ENCODE measurements at places on chromosomes 7 and 10.

DNA sequence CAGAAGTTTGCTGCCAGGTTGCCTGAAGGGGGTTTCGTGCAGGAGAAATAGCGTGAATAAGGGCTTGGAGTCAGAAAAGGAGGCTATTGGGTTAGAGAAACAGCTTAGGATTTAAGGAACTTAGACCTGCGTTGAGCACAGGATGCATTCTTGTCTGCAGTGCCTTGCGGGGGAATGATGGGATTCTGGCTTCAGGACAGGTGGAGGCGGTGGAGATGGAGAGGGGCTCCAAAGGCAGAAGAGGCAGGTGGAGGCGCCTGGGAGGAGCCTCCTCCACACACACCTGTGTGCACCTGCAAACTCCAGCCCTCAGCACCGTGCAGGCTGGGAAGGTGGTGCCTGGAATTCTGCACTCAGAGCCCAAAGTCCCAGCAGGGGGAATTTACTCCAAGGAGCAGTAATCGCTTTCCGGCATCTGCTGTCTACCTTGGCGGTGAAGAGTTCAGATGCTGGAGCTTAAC lies 1.8 kb downstream of the CLIP2 start:
- DNase-seq: peak; percentile 17

- no peak for DNase-seq
These were observed 45.2 kb downstream of the DIP2C start for GRCh38 chr10:644076-644942.

- DNase-seq: no peak
These were observed 34.0 kb downstream of the IMMP2L start for GRCh38 chr7:111528331-111528730.

GRCh38 chr7:90933984-90934383 lies 330.2 kb upstream of the FZD1 start:
- no peak for DNase-seq

GRCh38 chr7:152081088-152081487 lies 55.6 kb downstream of the GALNT11 start:
- no peak for DNase-seq

DNA sequence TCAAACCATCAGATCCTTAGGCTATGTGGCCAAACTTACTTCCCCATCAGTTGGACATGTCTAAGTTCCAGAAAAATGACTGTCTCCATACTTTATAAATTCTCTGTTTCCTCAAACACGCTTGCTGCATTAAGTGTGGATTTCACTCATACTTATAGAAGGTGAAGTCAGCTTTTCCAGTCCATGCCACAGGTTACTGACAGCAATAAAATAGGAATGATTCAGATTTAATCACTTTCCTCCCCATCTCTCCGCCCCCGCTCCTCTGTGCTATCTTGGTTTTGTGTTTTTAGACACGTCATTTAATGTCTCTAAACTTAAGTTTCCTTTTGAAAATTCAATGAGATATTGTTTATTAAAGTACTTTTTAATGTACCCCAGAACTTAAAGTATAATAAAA lies 1098.0 kb upstream of the C7orf33 start:
- DNase-seq: no peak

DNA sequence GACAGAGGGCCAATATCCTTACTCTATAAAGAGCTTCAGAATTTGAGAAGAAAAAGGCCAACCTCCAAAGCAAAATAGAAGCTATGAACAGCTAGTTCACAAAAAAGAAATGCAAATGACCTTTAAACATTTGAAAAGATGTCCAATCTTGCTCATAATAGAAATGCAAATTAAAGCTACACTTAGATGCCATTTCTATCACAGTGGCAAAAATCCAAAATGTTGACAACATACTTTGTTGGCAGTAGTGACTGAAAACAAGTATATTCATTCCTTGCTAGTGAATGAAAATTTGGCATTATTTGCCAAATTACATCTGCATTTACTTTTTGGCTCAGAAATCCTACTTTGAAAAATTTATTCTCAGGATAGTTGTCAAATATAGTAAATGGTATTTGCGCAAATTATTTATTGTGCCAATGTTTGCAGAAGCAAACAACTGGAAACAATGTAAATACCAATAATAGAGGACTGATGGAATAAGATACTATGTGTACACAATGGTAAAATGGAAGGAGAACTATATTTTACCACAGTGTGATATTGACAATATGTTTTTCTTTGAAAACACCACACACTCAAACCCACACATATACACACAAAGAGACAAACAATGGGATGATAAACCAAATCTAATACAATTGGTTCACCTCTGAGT lies 9.4 kb downstream of the TMEM106B start:
- peak; percentile 13 for DNase-seq

GRCh38 chr10:3192856-3193635 lies 20.5 kb upstream of the PITRM1 start:
- peak; percentile 46 for DNase-seq

DNA sequence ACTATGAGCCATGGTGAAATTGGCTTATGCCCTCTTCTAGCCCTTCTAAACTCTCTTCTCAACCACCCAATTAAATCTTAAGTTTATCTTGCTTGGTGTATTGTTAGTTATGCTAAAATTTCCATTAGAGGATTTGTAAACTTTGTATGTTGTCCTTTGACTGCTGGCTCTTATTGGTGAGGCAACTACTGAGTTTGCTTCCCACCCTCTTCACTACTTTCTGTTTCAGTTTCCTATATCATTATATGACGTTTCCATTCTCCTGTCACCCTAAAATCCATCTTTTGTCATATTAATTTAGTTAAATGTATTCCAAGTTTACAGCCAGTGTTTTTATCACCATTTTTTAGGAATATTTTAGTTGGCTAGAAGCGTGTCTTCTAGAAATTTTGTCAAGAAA lies 80.9 kb upstream of the VWC2 start:
- DNase-seq: no peak

GRCh38 chr10:125082881-125083575 lies 77.3 kb downstream of the CTBP2 start:
- DNase-seq: no peak

- peak; percentile 42 for DNase-seq
These were observed 193.7 kb upstream of the CSTF2T start for GRCh38 chr10:51892965-51893658.

DNA sequence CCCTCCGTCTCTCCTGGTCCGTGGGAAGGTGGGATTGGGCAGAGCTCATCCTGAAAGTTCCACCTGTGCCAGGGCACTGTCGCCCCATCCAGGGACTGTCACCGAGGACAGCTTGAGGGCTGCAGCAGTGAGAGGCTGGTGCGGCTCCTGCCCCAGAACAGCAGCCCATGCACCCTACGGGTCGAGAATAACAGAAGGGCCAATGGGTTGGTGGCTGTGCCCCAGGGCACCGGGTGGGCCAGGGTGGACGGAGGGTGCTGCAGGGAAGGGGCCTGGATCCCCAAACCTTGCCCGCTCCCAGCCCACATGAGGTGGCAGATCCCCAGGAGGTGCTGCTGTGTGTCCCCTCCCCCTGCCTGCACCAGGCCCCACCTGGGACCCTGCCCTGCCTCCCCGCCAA lies 23.9 kb downstream of the UNCX start:
- DNase-seq: no peak
